ENCODE measurements at places on chromosomes 1 and 21.

- peak; percentile 26 for DNase-seq
These were observed 1288.3 kb upstream of the B3GALT2 start for GRCh38 chr1:194474701-194475100.

- DNase-seq, result no peak
These were observed 28.6 kb upstream of the PDE4B start for GRCh38 chr1:65764052-65764451.

- no peak for DNase-seq
These were observed 108.0 kb downstream of the PTPRU start for GRCh38 chr1:29344336-29344735.

DNA sequence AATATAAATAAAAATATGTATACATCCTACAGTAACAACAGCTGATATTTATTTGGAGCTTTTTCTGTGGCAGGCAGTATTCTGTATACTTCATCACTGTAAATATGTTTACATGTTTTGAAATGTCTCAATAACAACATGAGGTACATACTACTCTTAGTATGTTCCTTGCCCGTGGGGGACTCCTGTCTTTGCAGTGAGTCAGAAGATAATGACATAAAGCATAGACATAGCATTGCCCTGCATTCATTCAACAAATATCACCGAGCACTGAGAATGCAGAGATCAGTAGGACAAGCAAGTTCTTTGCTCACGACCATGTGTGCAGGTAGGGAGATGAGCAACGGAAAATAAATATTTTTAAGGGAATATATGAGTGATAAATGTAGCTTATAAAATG is 246.5 kb downstream of the LTN1 start:
- no peak for DNase-seq

GRCh38 chr1:65469889-65470340 is 49.4 kb downstream of the LEPR start:
- peak; percentile 56 for DNase-seq

DNA sequence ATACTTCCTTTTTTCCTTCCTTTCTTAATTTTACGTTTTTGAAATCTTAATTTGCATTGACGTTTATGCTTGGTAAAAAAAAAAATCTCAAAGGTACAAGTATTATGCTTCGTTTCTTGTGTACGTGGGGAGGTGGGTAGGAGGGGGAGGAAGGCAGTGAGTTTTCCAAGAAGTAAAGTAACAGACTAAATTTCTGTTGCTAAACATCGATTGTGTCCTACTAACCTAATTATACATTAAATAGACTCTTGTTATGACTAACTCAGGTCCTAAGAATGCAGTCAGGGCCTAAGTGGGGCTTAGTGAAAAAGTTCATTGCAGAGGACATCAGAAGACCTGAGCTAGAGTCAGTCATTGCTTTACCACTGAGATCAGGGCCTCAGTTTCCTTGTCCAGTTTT is 17.5 kb downstream of the NEK7 start:
- peak; percentile 38 for DNase-seq

- no peak for DNase-seq
These were observed 70.7 kb upstream of the TSPAN2 start for GRCh38 chr1:115159958-115160357.

GRCh38 chr1:41444246-41444645 is 40.2 kb downstream of the EDN2 start:
- no peak for DNase-seq

- DNase-seq, result no peak
These were observed 25.6 kb downstream of the TMEM53 start for GRCh38 chr1:44648529-44649250.

DNA sequence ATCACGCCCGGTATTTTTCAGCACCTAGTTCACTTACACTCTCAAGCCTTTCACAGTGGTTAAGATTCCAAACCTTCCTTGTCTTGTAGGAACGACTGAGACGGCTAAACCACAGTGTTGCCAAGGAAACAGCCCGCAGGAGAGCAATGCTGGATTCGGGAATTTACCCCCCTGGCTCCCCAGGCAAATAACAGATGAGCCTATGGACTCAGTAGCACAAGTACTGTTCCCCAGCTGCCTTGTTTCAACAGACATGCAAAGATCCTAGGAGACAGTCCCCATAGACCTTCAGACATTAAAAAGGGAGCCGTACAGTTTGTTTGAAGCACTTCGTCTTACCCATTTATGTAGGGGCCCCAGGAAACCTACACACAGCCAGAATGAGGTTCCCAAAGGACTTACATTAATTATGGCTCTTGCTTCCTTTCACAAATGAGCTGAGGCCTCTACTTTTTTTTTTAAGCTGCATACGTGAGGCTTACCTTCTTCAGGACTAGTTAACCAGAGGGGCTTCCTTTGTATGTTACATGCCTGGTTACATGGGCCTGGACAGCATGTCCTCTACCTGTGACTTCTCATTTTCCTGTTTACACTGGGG is 2.7 kb downstream of the SNAPIN start:
- DNase-seq, result peak; percentile 38

- DNase-seq, result no peak
These were observed 38.6 kb upstream of the EPS8L3 start for GRCh38 chr1:109802136-109802900.

DNA sequence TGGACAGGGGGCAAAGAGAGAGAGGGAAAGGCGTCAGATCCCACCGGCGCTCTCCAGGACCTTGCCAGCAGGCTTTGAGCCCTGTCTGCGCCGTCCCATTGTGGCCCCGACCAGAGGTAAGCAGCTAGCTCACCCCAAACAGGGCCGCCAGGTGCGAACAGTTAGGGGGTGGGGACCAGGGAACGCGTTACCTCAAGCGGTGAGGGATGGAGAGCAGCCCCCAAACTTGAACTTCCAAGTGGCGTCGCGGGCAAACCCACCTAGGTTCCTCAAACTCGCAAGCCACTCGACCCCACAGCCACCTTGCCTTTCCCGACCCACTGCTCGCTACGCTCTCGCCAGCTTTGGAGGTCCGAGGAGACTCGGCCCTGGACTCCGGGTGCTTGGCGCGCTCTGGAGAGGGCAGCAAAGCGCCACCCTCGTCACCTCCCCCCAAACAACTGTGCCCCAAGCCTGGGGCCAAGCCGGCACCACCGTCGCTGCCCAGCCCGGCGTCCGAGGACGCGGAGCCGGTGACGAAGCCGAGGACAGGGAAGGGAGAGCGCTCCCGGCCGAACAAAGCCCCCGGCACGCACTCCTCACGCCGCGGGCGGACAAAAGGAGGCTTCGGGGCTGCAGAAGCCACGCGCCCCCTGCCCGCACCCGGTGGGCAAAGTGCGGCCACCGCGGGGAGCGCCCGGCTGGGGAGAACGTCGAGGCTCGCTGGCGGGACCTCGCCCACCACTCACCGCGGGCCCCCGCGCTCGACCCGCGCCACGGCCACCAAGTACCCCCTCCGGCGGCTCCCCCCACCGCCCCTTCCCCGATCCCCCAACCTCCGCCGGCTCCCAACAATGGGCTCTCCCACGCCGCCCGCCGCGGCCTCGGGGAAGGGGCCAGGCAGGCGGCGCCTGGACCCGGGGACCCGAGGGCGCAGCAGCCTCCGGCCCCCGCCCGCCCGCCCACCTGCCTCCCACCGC is 976 bp downstream of the SSBP3 start:
- DNase-seq, result peak; percentile 22

GRCh38 chr1:196997423-196997822 is 20.1 kb downstream of the CFHR5 start:
- DNase-seq, result peak; percentile 86

- no peak for DNase-seq
These were observed 47.7 kb downstream of the NMNAT2 start for GRCh38 chr1:183370399-183371058.

DNA sequence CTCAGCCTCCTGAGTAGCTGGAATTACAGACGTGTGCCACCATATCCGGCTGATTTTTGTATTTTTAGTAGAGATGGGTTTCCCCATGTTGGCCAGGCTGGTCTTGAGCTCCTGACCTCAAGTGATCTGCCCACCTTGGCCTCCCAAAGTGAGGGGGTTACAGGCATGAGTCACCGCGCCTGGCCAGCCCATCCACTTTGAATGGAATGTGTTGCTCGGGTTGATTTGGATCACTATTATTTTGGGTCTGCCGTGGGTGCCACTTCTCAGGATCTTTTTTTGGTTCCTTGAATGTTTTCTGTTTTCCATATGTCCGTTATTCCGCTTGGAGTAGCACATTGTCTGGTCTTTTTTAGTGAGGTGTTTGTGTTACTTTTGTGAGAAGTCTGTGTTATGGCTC is 17.0 kb downstream of the PCNT start:
- DNase-seq, result no peak

All from fibroblast of skin of right biceps (primary cell).